ENCODE measurements at places on chromosomes 1 and 21.

- no peak for DNase-seq
These were observed 131.6 kb downstream of the ETS2 start for GRCh38 chr21:38937286-38937790.

- DNase-seq = no peak
These were observed 3.1 kb downstream of the WNT2B start for GRCh38 chr1:112511897-112512296.

DNA sequence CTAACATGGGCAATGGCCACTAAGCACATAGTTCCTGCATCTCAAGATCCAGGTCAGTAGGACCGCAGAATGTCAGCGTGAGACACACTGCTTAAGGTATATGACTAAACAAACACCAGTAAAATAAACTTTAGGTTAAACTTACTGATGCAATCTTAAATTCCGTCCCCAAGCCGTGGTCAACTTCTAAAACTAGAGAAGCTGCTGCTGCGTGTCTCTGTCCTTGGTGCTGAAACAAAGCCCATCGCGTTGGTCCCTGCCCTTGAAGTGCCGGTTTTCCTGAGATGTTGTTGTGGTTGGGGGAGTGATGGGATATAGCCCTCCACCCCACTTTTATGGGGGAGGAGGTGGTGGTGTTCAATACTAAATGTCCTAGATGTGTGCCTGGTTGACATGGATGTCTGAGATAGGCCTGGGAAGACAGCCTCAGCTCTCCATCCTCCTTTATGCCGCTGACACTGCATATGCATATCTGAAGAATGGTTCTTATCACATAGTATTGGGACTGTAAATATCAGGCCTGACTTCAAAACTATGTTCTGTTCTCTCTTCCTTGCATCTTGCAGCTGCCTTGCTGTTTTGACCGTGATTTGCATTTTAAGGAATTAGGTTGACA is 72.0 kb upstream of the KCNA3 start:
- no peak for DNase-seq

DNA sequence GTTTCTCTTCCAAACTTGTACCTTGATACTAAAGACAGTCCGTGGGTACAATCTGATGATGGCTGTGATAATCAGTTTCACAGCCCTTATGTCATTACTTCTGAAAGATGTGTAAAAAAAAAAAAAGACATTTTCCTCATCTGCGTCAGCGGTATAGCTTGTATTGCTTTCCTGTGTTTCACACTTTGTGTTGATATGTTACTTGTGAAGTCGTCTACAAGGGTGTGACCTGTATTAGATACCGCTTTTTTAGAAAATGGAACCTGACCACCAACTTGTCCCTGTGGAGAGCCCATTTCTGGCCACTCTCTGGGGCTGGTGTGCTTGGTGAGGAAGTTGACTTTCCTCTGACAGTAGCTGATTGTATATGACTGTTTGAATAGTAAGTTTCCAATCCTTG is 50.5 kb downstream of the PEX14 start:
- DNase-seq = no peak

GRCh38 chr1:173301507-173301906 is 94.4 kb upstream of the TNFSF4 start:
- DNase-seq = no peak

DNA sequence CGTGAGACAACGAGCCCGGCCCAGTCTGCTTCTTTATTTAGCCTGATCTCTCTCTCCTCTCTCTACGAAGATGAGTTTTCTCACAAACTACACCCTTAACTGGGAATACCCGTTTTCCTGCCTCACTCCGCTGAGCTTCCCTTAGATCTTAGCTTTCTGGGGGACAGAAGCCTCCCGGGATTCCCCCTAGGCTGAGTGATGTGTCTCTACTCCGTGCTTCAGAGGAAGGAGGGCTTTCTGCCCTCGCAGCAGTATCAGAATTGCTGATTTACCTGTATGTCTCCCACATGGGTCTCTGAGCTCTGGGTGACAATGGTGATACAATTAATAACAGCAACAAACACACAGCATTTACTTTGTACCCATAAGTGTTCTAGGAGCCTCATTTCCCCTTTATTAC is 1.0 kb downstream of the ZBTB17 start:
- no peak for DNase-seq

- no peak for DNase-seq
These were observed 10.3 kb downstream of the LCE4A start for GRCh38 chr1:152718238-152718637.

DNA sequence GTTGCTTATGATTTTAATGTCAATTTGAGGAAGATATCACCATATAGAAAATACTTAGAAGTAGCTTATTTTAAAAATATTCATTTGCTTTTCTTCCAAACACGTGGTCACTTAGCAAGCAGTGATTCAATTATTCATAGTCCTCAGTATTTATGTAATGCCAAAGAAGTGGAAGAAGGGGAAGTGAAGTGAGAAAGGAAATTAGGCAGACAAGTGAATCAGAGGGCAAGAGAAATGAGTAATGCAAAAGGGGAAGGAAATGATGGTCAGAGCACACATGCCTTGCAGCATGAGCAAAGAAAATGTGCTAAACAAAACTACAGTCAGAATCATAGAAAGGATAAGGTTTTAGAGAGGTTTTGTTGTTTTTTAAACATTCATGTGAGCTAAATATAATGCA is 31.8 kb downstream of the SDCCAG8 start:
- DNase-seq = no peak
